ENCODE measurements at places on chromosomes 6 and 20.

DNA sequence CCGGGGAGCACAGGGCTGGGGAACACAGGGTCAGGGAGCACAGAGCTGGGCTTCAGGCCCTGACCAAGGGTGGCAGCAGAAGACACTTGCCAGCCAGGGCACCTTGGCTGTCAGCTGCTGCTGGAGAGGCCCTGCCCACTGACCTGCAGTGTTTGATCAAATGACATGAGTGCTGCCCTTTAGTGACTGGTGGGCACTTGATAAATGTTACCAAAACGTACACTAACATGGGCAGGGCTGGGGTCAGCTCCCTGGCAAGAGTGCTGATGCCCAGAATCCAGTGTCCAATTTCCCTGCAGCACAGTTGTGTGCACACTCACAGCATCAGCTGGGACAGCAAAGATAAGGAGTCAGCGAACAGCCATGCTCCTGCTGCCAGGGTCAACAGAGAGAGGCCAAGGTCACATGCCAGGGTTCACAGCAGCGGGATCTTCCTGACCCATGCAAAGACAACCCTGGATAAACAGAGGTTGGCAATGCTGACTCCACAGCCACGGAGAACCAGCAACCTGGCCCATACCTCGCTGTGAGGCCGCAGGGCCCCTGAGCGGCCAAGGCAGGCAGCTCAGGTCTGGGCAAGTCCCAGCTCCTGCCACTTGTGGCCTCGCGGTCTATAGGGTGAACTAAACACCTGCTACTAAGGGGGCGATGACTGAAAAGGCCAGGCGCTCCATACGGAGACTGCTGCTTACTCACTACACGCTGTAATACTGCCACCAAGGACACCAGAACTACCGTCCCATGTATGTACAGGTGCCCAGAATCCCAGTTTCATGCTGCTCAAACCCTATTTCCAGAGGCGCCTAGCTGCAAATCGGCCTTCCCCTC lies 46.3 kb downstream of the NINL start:
- no peak for DNase-seq

DNA sequence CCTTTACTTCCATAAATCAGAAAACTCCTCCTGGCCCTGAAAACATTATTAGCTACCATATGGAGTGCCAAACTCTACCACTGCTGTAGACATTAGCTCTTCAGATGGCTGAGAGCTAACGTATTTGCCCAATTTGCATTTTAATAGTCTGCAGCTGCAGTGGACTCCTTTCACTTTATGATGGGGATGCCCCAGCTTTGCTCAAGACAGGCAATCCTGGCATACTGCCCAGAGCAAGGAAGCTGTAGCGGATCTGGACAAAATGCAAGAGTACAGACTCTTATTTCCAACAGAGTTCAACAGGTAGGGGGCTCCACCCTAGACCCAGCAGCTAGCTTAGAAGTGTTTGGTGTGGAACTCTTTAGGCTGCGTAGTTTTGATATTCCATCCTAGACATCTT lies 246.7 kb downstream of the FOXC1 start:
- peak; percentile 28 for DNase-seq

- no peak for DNase-seq
Measured at GRCh38 chr6:158410784-158411183, 98.5 kb downstream of the TULP4 start.

DNA sequence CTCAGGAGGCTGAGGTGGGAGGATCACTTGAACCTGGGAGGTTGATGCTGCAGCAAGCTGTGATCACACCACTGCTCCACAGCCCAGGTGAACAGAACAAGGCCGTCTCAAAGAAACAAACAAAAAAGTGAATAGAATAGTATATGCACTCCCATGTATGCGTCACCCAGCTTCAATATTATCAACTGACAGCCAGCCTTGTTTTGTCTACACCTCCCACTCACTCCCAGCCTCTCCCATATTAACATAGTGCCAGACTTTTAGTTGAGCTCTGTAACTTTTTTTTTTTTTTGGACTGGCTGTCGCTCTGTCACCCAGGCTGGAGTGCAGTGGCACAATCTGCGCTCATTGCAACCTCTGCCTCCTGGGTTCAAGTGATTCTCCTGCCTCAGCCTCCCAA lies 18.1 kb upstream of the ILRUN start:
- no peak for DNase-seq

DNA sequence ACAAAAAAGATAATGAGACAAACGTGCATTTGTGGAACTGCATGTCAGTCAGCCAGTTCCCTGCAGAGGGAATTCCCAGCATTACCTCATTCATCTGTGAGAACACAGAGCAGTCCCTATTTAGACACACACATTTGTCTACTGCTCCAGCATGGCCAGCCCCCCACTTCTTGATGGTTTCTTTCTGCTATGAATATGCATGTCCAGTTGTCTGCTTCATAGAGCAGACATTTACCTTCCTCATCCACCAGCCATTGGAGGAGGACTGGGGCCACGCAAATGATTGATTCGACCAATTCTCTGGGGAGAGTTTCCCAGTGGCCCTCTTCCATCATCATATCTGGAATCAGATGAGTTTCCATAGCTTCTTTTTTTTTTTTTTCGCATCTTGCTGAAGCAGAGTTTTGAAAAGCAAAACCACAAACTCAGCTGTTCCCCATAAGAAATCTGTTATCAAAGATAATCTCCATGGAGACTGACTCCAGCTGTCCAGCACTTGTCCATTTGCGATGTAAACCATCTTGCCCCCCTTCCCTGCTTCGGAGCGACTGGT lies 11.8 kb downstream of the ENPP1 start:
- DNase-seq, result no peak

- DNase-seq, result no peak
Measured at GRCh38 chr20:18431206-18431605, 35.6 kb downstream of the DZANK1 start.

DNA sequence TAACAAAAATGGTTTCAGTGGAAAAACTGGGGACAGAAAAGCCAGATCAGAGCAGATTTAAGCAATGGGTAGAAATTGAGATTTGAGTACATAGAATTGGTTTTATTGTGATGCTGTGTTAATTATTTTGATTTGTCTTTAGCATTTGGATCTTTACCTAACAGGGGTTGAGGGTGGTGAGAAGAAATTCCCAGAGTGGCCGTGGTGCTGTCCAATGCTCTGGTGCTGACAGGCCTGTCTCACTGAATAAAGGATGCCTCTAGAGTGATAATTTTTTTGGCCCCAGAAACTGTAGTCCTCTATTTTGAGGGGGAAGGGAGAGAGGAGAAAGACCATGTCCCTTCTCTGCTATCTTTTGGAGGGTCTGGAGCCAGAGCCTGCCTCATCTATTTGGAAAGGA lies 79.1 kb downstream of the LYRM2 start:
- no peak for DNase-seq

GRCh38 chr6:139126255-139126654 lies 8.6 kb upstream of the HECA start:
- peak; percentile 8 for DNase-seq

DNA sequence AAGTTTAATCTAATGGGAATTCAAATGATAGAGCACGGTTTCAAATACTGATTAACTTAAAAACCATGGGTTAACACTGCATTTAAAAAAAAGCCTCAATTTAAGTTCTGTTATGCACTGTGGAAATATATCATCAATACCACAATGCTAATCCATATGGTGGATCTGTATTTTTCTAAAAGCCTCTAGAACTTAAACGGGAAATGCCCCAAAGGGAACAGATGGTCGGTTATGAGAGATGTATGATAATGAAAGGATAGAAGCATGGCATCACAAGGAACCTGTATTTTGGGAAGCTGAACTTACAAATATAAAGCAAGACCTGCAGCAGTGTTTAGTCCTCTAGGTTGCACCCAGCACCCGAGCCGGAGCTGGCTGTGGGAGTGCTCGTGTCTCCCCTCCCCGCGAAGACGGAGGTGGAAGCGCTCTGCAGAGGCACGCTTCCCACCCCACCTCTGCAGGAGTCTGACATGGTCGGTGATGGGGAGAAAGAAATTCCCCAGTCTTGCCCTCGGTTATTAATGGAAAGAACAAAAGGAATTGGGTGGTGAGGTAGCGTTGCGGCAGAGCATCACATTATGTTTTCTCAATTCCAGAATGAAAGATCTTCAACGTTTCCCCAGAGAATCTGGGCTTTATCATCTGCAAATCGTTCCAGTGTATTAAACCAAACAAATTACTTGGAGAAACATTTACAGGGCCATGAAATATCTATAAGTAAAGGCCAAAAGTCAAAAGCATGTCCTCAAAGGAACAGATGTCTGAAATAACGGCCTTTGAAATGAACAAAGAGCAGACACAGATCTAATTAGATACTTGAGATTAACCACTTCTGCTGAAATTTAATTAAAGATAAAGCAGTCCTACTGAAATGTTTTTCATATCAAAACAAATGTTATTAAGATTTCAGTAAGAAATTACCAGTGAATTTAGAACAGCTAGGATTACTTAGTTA lies 103.1 kb upstream of the POPDC3 start:
- DNase-seq, result no peak

DNA sequence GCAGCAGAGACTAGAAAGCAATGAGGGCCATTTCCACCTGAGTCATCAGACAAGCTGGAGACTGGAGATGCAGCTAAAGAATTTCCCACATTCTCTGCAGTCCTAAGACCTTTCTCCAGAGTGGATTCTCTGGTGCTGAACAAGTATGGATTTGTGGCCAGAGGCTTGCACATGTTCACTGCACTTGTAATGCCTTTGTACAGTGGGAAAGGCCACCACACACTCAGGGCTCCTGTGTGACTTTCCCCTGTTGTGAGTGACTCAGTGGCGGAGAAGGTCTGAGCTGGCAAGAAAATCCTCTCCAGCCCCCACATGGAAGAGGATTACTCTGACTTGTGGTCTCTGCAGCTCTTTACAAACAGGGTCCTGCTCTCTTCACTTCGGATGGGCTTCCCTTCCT lies 192.3 kb downstream of the C6orf118 start:
- no peak for DNase-seq

DNA sequence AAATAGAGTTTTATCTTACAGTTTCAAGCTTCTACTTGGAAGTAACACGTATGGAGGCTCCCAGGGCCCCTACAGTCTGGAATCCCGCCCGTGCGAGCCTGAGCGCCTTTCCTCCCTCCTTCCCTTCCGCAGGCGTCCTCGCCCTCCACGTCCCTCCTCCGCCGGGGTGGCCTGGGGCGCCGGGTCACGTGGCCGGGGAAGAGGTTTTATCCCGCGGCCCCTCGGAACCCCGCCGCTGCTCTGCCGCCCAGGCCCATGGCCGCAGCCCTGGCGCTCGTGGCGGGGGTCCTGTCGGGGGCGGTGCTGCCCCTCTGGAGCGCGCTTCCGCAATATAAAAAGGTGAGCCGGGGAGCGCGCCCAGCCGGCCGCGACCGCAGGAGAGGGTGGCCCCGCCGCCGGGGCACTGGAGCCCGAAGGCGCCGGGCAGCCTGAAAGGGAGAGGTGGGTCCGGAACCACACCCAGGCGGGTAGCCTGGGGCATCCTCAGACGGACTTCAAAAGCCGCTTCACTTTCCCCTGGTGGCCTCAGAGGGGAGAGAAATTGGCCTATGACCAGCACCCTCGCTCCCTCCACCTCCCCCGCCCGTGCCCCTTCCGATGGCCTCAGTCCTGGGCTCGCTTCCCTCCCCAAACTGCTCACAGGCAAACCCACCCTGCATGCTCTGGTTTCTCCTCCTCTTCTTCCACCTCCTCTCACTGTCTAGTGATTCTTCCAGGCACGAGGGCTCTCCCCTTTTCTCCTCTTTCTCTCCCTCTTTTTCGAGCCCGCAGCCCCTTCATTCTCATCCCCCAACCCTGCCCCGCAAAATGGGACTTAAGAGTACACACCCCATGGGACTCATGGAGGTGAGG lies at the start of gene CLPSL2:
TSS of gene CLPSL2 (plus strand) at position 235 of the 852 bp plus-strand sequence. CDS start at position 256, 21 bp downstream.
- no peak for DNase-seq

DNA sequence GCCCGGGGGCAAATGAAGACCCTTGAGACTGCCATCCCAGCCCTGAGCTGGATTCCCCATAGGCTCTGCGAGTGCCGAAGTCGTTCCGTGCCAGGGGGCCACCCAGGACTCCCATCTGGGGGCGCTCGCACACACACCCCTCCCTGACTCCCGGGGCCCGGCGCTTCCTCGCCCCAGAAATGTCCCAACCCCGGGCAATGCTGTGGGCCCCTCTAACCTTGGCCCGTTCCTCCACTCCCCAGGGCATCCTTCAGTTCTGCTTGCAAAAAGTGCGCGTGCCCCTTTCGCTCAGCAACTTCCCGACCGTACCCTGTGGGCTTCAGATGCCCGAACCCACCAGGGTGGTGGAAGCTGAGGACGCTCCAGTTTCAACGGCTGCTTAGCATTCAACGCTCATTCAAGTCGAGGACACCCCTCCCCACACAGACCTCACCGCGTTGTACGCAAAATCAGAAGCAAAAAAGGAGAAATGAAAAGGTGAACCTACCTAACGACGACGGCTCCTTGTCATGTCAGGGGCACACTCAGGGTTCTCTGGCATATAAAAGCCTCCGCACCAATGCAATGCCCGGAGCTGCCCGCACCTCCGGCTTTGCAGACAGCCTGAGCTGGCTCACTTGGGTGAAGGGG lies 25.3 kb downstream of the RIPOR2 start:
- DNase-seq, result no peak

- no peak for DNase-seq
Measured at GRCh38 chr6:38801305-38801704, 86.2 kb downstream of the DNAH8 start.

GRCh38 chr6:129598244-129599187 lies 111.5 kb downstream of the ARHGAP18 start:
- DNase-seq, result peak; percentile 54

- no peak for DNase-seq
Measured at GRCh38 chr20:59788811-59789397, 144.5 kb downstream of the SYCP2 start.

DNA sequence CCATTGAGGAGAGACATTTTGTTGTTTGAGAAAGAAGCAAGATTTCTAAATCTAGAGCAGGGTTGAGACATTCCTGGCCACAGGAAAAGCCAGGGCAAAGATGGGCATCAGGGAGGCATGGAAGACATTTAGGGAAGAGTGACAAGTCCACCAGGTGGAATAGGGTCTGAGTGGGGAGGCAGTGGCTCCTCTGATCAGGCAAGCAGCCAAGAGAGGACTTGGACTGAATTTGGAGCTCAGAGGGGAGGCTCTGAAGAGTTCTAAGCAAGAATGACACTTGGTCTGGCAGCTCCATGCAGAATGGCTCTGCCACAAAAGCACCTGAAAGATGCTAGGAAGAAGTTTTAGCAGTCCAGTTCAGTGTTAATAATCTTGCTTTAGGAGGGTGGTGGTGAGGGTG lies 120.8 kb downstream of the FYN start:
- no peak for DNase-seq

DNA sequence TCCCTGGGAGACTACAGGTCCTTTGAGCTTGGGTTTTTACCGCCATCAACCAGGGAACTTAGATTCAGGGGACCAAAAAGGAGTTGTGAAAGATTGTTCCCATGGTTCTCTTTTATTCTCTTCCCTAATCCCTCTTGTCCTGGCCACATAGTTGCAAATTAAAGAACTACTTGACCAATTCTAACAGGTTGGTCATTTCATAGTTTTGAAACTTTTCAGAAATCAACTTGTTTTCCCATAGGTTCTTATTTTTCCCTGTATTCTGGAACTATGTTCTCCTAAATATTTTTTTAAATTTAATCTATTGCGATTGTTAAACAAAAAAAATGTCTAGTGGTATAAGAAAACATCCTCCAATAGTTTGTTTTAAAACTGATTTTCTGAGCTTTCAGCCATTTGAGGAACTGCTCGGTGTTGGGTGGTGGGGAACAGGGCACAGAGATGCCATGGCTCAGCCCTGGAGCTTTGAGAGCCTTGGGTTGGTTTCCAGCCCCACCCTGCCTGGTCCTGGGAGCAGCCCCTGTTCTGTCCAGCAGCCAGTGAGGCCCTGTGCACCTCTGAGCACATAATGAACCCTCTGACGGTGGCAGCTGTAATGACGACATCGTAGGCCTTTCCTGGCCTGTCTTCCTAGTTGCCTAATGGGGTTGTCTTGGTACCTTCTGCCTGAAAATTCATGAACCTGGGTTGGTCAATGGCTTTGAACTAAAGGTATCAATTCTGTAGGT lies 53.5 kb downstream of the TBC1D7 start:
- DNase-seq, result no peak

- no peak for DNase-seq
Measured at GRCh38 chr6:124742971-124743370, 219.3 kb upstream of the RNF217 start.

Measured in kidney glomerular epithelial cell (primary cell).